ENCODE measurements at places on chromosomes 16 and 17. TPM values are rescaled to one million over a fixed set of nuclear protein-coding genes. Genes with fewer than 3 reads are reported as not detected.

DNA sequence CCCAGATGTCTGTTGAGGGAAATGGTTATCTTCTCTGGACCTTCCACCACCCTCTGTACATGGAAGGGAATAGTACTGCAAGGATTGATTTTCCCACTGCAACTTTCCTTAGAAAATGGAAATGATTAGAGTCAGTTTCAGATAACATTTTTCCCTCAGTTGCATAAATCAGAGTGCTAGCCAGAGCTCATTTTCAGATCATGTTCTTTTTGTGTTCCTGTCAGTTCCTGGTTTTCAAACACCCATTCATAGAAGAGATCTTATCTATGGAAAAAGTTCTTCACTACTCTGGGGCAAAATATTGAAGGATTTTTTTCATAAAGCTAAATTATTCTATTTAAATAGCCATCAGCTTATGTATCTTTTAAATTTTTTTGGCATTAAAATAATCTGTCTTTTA lies 11.7 kb upstream of the COX10 start:
- no peaks in the 10 kb centered on the region for H3K27me3 ChIP-seq
- no peak overlapping the region for H3K4me3 ChIP-seq
- peaks cover 2% of the 10 kb centered on the region for H3K4me1 ChIP-seq
- no peak overlapping the region for H3K27ac ChIP-seq
- H3K36me3 ChIP-seq, result peaks cover 58% of the 10 kb centered on the region

- H3K27me3 ChIP-seq, result no peaks in the 10 kb centered on the region
- no peaks in the 10 kb centered on the region for H3K4me1 ChIP-seq
- no peak for DNase-seq
Measured at GRCh38 chr17:80364091-80364691, 50.8 kb upstream of the ENDOV start.

- H3K36me3 ChIP-seq, result peaks cover 13% of the 10 kb centered on the region
- no peak overlapping the region for H3K4me3 ChIP-seq
- no peaks in the 10 kb centered on the region for H3K27me3 ChIP-seq
- DNase-seq, result peak; percentile 57
Measured at GRCh38 chr17:18025945-18026776, 12.8 kb downstream of the ATPAF2 start.

DNA sequence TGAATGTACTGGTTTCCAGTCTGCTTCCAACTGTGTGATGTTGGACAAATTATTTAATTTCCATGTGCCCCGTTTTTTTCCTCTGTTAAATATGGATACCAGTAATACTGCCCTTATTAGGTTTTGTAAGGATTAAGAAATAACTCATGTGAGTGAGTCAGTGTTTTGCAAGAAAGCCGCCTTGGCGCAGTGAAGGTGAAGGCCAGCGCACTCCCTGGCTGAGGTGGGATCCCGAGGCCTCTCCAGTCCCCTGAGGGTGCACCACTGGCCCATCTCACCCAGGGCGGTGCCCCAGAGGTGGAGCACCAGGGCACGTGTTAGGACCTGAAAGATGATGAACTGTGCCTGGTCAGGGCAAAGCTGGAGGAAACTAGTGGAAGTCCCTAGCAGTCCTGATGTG lies 43.5 kb downstream of the PHKB start:
- no peak overlapping the region for H3K4me3 ChIP-seq
- no peak for DNase-seq
- H3K27ac ChIP-seq, result no peak overlapping the region
- H3K27me3 ChIP-seq, result no peaks in the 10 kb centered on the region
- H3K36me3 ChIP-seq, result peaks cover 35% of the 10 kb centered on the region
- H3K4me1 ChIP-seq, result no peaks in the 10 kb centered on the region

GRCh38 chr16:68786685-68787418 lies 49.8 kb downstream of the CDH1 start:
- no peak for DNase-seq
- H3K4me1 ChIP-seq, result peaks cover 10% of the 10 kb centered on the region
- H3K4me3 ChIP-seq, result no peak overlapping the region
- H3K27ac ChIP-seq, result no peak overlapping the region
- no peaks in the 10 kb centered on the region for H3K36me3 ChIP-seq

The PCGF2 gene
- total RNA-seq, result 0.63 TPM

The ERBB2 gene
- total RNA-seq, result 3.0 TPM

Measured in activated CD8-positive, alpha-beta T cell treated with anti-CD3 and anti-CD28 coated beads, Interleukin-2, amount 10 ng/mL, durations not matched to agents 7 days and 5 days (primary cell).